ENCODE measurements at places on chromosomes 12 and 14.

GRCh38 chr14:96180043-96180874 lies 24.4 kb upstream of the BDKRB2 start:
- DNase-seq: no peak

- no peak for DNase-seq
These were observed 25.6 kb downstream of the KCNK13 start for GRCh38 chr14:90087433-90087832.

DNA sequence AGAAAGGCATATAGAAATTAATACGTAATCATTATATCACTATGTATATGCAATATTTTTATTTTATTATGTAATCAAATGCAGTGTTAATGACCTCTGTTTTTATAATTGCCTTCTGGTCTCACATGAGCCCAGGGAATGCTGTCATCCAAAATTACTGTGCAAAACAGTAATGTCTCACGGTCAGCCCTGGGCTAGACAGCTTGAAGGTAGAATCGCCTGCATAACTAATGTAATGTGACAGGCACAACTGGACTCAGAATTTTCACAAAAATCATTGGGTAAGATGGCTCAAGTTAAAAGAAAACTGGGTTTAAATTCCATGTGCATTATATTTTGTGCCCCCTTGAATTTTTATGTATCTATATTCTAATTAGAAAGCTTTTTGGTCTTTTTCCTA lies 293.3 kb downstream of the PPFIA2 start:
- no peak for DNase-seq

DNA sequence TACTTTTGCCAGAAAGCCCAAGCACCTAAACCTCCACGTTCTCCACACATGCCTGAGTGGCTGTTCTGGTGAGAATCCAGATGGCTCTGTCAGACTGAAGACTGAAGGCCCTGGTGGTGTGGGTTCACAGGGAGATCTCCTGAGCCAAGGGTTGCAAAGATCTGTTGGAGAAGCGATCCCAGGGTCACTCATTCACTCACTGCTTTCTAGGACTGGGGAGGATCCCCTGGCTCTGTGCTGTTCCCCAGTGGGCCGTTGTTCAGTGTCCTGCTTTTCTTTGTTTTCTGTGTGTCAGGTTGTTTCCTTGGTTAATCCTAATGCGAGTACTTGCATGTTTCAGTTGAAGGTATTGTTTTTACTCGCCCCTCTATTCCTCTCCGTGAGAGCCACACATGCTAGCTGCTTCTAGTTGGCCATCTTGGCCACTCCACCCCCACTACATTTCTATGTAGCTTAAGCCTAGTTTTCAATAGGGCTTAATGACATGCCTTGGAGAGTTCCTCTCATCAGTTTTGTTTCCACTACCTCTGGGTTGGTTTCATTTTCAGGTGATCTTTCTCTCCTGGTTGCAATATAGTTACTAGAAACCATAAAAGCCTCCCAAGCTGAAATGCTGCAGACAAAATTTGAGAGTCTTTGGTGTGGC lies 144.5 kb upstream of the SLC38A2 start:
- DNase-seq: no peak

DNA sequence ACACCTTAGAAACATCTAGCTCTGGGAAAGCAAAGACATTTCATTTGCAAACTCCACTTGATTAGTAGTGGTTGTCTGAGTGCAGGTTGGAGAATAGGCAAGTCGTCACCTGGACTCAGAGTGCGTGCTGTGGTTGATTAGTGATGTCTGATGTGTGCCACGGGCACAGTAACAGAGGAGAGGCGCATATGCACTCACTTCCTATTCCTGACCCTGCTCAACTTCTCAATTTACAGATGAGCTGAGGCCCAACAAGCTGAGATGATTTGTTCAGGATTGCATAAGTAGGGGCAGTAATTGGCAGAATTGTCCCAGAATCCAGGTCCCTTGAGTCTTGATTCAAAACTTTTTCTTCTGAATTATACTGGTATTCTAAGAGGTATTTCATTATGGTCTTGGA lies 44.9 kb downstream of the ADCK1 start:
- DNase-seq: no peak

GRCh38 chr14:99575043-99576023 lies 28.7 kb downstream of the CCDC85C start:
- no peak for DNase-seq

GRCh38 chr14:65824285-65824977 lies 411.9 kb downstream of the FUT8 start:
- DNase-seq: peak; percentile 53

GRCh38 chr12:87054226-87054625 lies 798.0 kb upstream of the MGAT4C start:
- no peak for DNase-seq

- no peak for DNase-seq
These were observed 15.5 kb upstream of the TSPAN9 start for GRCh38 chr12:3061501-3062215.

DNA sequence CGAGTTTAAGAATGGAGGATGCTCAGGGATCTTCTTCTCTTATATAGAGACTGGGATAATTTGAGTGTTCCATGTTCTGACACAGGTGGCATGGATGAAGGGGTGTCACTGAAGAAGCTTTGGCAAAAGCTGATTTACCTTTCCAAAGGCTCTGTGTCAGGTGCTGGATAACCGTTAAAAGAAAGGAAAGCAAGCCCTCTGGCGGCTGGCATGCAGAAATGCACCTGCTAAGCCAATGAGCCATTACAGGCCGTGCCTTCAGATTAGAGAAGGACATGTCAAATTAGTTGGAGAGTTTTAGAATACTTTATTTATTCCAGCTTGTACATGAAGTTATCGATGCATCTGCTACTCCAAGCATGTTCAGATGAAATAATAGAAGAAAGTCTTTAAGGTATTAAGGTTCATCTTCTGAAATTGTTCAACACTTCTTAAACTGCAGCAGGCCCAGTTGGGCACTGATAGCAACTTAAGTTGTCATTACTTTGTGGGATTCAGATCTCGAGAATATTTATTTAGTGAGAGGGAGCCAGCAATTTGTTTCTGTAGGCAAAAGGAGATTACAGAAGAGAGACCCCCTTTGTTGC lies 678.2 kb downstream of the NRXN3 start:
- peak; percentile 28 for DNase-seq

GRCh38 chr12:132046561-132046960 lies 96.8 kb downstream of the EP400 start:
- DNase-seq: no peak

DNA sequence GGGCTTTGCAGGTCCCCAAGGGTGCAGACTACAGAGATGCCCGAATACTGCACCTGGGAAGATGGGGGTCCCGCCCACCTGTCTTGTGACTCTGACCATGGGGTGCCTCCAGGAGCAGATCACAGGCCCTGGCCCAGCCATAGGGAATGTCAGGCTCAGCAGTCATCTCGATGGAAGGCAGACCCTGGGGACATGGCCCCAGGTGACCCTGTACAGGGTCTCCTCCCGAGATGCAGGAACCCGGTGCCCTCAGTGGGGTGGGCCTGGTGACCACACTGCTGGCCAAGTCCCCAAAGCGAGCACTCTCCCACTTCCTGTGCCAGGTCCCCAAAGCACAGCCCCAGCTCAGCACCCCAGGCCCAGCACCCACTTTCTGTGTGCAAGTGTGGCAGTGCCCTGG lies 903.7 kb upstream of the USP15 start:
- no peak for DNase-seq

GRCh38 chr12:9809866-9810265 lies 17.4 kb upstream of the KLRF1 start:
- DNase-seq: no peak

DNA sequence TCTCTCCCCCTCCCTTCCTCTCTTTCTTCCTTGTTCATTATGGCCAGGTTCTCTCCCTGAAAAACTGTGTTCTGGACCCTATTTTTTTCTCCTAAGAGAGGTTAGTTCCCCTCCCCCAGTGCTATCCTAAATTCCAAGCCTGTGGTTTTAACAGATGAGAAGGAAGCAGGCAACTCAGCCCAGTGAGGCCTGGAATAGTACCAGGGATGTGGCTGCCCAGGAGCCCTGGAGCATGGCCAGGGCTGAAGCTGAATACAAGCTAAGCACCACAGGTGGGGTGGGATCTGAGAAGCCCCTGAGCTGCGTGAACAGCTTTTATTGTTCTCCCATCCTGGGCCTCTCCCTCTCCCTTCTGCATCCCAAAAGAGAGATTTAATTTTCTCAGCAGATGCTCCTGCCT lies 1581.3 kb upstream of the TMEM132C start:
- DNase-seq: no peak

GRCh38 chr12:56020423-56021184 lies at the start of gene IKZF4:
Gene IKZF4, plus strand, starts transcription at chr12:56021043. Its CDS starts 451 bp downstream, at chr12:56021494.
- DNase-seq: peak; percentile 52

DNA sequence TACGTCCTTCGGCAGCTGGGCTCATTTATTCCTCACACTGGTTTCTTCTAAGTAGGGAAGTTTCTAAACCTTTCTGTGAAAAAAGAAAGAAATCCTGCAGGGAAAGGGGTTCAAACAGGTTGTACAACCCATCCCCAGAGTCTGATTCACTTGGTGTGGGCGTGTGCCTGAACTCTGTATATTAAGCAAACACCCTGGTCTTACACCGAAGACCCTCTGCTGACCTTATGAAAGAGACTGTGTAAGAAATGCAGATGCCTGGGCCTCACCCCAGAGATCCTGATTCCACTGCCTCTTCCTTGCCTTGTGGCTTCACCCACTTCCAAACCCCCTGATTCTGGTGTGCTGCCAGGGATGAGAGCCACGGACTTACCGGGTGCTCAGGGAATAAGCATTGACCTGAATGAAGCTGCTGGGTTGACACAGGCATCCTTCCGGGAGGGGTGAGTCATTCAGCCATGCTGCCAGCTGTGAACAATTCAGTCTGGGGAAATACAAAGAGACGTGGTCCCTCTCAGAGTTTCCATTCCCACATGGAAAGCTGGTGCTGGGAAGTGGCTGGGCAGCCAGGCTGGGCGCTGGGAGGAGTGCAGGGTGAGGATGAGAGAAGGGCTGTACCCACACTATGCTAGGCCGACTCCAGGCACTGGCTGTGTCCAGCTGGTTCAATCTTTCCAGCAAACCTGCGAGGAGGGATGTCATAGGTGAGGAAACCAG lies 26.5 kb upstream of the ACTN1 start:
- no peak for DNase-seq

DNA sequence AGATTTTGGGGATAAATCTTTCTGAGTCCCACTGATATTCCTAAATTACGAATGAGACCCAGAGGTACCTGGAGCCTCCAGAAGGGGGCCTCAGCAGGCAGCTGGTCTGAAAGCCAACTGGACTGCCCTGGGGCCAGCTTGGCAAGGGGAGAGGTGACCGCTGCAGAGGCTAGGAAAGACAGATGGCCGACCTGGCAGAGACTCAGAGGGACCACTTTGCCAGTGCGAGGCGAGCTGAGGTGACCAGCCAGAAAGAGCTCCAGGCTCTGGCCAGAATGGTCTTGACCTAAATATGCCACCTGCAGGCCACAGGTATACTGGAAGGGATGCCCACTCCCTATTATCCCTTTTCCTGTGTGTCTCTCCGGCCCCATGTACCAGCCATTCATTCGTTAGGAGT lies 256.8 kb upstream of the GARIN6 start:
- DNase-seq: no peak

DNA sequence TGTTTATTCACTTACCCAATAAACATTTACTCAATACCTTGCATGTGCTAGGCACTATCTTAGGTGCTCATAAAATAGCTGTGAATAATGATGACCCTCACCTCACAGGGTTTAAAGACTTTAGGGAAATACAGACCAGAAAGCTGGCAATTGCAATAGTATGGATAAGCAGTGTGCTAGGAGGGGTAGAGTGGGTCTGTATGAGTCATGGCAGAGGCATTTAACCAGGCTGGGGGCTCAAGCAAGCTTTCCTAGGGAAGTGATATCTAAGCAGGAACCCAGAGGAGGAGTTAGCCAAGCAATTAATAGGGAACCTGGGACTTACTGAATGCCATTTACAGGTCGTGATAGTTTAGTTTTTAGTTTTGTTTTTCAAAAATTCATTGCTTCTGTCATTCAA lies 123.9 kb upstream of the CCDC198 start:
- no peak for DNase-seq

DNA sequence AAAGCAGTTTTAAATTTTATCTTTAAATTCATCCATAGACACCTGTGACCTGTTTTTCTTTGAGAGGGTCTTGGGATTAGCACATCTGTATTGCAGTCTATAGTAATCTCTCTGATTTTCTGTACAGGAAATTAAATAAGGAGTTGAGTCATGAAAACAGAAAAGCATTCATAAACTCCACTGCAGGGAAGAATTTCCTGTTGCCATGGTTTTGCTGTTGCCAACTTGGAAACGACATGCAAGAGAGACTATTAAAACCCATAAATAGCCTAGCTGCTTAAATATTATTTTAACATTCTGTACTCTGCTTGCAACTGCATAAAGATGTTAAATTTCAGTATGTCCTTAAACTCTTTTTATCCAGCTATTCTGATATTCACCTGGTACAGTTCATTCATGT lies 281.0 kb upstream of the RGS6 start:
- DNase-seq: no peak

DNA sequence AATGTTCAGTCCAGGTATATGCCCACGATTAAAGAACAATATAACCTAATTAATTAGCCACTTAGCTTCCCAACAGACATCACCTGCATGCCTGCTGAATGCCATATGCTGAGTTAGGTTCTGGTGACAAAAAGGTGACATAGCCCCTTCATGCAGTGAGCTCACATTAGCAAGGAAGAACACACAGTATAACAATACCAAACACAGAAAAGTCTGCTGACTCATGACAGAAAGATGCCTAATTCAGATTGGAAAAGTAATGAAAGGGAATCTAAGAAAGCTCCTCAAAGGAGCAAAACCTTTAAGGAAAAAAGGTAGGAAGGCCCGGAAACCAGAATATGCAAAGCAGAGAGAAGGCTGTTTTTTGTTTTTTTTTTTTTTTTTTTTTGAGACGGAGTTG lies 59.0 kb downstream of the FERMT2 start:
- no peak for DNase-seq

DNA sequence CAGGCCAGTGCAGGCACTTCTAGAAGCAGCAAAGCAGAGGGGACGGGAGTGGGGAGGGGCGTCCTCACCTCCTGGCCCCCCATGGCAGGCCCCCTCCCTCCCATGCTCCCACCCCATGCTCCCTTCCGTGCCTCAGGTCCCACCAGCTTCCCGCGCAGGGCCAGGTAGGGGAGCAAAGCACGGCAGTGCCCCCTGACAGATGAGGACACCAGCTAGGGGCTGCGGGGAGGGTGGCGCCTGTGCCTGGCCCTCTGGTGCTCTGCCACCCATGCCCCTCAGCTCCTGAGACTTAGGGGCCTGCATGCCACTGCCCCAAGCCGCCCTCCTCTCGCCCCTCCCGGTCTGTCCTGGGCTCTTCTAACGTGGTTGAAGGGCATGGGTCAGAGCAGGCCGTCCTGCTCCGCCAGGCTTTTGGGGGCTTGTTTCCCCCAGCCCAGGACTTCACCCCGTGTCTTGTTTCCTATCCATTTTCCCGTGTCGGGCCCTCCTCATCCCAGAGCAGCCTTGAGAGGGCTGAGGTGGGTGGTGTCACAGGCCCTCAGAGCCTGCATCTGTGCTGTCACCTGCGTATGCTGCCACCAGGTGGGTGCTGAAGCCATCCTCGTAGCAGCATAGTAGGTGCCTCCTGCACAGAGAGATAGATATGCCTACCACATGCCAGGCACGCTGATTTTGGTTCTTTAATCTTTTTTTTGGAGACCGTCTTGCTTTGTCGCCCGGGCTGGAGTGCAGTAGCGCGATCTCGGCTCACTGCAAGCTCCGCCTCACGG lies 10.2 kb downstream of the TRMT61A start:
- DNase-seq: peak; percentile 48

- no peak for DNase-seq
These were observed 105.6 kb downstream of the GPR135 start for GRCh38 chr14:59359431-59360124.

- DNase-seq: no peak
These were observed 85.5 kb upstream of the VRK1 start for GRCh38 chr14:96711559-96712267.

- DNase-seq: no peak
These were observed 3.1 kb upstream of the LMNTD1 start for GRCh38 chr12:25556153-25556552.

GRCh38 chr12:56129942-56130495 lies 2.0 kb downstream of the ESYT1 start:
- no peak for DNase-seq

All from activated T-cell treated with anti-CD3 and anti-CD28 coated beads, Interleukin-2, amount 50 U/mL, for 24 hours (primary cell).